ENCODE measurements at places on chromosomes 2 and 18. TPM values are rescaled to one million over a fixed set of nuclear protein-coding genes. Genes with fewer than 3 reads are reported as not detected.

PARD6G gene
- polyA plus RNA-seq = not detected

CDKL4 gene
- 2.8 TPM for polyA plus RNA-seq

POTEC gene
- polyA plus RNA-seq = not detected

MROH2A gene
- polyA plus RNA-seq = not detected

POTEJ gene
- polyA plus RNA-seq = not detected

NEU2 gene
- polyA plus RNA-seq = not detected

Measured in Purkinje cell (primary cell).